Nucleus accumbens (tissue), 56 donors: ENCODE measurements at places on chromosomes 4 and X.

GRCh38 chr4:140732780-140733179, 23.4 kb downstream of the TBC1D9 start:
- DNase-seq = no peak

DNA sequence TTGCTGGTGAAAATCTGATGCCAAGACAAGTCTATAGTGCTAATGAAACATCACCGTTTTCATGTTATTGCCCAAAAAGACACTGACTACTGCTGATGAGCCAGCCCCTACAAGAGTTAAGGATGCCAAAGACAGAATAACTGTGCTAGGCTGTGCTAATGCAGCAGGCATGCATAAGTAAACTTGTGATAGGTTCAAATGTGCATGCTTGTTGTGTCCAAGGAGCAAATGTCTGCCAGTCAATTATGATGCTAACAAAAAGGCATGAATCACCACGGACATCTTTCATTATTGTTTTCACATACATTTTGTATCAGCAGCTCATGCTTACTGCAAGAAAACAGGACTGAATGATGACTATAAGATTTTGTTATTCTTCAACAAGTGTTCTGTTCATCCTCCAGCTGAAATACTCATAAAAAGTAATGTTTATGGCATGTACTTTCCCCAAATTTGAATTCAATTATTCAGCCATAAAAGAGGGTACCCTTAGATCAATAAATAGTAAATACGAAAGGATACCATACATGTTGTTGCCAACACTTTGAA, 306.9 kb upstream of the ARSJ start:
- no peak for DNase-seq

DNA sequence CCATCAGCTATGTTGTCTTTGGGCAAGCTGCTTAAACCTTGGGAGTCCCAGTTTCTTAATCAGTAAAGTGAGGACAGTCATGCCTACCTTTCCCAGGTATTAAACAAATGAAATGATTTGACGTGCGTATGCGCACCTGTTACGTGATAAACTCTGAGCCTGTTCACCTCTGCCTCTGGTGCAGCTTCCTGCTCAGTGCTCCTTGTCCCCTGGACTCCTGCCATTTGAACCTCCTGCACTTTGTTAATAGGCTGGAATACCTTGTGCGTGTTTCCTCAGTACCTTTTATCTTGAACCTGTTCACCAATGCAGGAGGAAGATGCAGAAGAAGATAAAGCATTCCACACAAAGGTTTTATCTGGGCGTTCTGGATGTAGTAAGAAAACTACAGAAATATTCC, 211.9 kb downstream of the CEP135 start:
- DNase-seq = no peak

- no peak for DNase-seq
Observed at GRCh38 chr4:122821092-122821491, 5.5 kb upstream of the FGF2 start.

GRCh38 chrX:19810006-19810774, 77.2 kb downstream of the SH3KBP1 start:
- no peak for DNase-seq

- DNase-seq = no peak
Observed at GRCh38 chr4:7475207-7475606, 40.5 kb upstream of the PSAPL1 start.

DNA sequence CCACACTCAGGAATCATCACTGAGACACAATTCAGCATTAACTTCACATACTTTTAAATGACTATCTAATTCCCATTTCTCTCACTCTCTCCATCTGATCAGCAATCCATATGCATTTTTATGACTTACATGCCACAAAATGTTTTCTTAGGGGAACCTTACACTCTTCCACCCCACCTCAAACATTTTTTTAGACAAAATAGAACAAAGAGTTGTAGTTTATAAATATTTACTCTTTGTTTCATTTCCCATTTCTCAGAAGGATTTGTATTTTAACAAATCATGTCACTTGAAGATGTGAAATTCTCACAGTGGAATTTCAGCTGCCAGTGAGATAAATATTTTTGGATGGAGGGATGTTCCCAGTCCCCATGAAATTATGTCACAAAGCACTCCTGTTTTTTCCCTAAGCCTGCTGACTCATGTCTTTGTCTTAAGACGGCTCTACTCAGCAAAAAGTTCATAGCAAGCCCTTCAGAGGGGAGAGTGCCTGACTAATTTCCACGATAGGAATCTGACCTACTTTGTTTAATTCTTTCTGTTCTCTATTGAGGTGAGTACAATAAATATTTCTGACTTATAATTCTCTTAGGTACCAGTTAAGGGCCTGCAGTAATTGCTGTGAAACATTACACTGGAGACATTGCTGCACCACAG, 257.7 kb downstream of the THOC2 start:
- DNase-seq = no peak

GRCh38 chr4:151553874-151554273, 144.9 kb downstream of the FHIP1A start:
- no peak for DNase-seq

DNA sequence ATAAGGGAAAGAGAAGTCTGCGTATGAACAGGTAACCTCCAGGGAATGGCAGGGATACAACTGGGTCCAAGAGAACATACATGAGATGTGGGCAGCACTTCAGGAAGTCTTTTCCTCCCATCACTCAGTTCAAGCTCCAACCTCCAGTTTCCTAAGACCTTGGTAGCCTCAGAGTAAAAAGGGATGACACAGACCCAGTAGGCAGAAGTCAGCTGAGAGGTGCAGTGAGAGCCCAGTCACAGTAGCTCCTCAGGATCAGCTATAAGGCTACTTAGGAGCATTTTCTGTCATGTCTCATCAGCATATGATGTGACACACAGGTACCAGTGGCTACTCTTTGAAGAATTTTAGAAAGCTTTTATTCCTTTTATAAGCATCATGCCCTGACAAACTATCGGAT, 12.5 kb upstream of the STS start:
- no peak for DNase-seq

GRCh38 chr4:7978489-7978888, 38.8 kb upstream of the AFAP1 start:
- DNase-seq = no peak

DNA sequence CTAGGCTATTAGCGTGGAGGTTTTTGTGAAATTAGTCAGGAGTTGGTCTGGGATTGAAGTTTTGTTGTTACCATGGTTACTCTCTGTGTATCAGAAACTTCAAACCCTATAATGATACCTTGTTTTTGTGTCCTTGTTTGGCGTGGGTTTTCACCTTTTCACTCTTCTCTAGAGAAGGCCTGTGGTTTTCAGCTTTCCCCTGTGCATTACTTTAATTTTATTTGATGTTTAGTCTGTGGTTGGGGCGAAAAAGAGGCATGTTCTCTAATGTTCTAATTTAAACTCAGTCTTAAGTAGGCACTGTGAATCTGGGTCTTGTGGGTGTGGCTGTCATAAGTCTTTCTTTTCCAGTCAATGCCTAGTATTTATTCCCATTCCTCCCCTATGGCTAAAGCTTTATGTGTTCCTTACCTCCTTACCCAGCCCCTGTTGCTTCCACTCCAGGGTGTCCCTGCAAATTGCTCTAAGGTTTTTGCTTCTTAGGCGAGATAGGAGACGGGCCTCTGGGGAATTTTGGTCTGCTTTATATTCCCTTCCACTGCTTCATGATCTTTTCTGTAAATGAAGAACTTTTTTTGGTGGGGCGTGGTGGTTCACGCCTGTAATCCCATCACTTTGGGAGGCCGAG, 326.3 kb upstream of the ZCCHC13 start:
- DNase-seq = no peak

- no peak for DNase-seq
Observed at GRCh38 chr4:141705048-141705746, 68.8 kb downstream of the IL15 start.

- DNase-seq = no peak
Observed at GRCh38 chrX:119698845-119699244, 5.9 kb upstream of the SEPTIN6 start.

DNA sequence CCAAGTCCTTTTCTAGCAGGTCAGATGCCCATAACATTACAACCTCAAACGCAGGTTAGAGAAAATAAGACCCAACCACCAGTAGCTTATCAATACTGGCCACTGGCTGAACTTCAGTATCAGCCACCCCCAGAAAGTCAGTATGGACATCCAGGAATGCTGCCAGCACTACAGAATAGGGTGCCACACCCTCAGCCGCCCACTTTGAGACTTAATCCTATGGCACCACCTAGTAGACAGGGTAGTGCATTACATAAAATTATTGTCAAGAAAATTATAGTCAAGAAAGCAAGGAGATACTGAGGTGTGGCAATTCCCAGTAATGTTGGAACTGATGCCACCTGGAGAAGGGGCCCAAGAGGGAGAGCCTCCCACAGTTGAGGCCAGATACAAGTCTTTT, 19.9 kb upstream of the TRIM61 start:
- no peak for DNase-seq

GRCh38 chr4:40630335-40631021, 814 bp upstream of the RBM47 start:
- DNase-seq = no peak
